Activated CD4-positive, alpha-beta T cell treated with anti-CD3 and anti-CD28 coated beads, Interleukin-2, amount 10 ng/mL, durations not matched to agents 24 days and 14 days (primary cell): ENCODE measurements at places on chromosomes 12 and 14. TPM values are rescaled to one million over a fixed set of nuclear protein-coding genes. Genes with fewer than 3 reads are reported as not detected.

Gene GLS2
- 1.9 and 2.4 TPM in 2 replicates for total RNA-seq

Gene TAS2R42
- not detected in 2 replicates for total RNA-seq

Gene MIPOL1
- not detected in 2 replicates for total RNA-seq

Gene NRIP2
- not detected in 2 replicates for total RNA-seq

Gene PMCH
- total RNA-seq, result 6.3 and 8.4 TPM in 2 replicates

Gene EGLN3
- total RNA-seq, result 17.4 and 17.6 TPM in 2 replicates

Gene RPL10L
- not detected in 2 replicates for total RNA-seq

Gene GLIPR1L1
- not detected in 2 replicates for total RNA-seq

Gene GALNT6
- 10.7 and 12.8 TPM in 2 replicates for total RNA-seq

Gene STAC3
- total RNA-seq, result 4.9 and 5.5 TPM in 2 replicates

Gene WASHC4
- 31.5 and 36.5 TPM in 2 replicates for total RNA-seq

Gene BBOF1
- 0.57 and 0.72 TPM in 2 replicates for total RNA-seq

Gene LGR5
- total RNA-seq, result not detected in 2 replicates

Gene TEAD4
- 14.2 and 18.8 TPM in 2 replicates for total RNA-seq

Gene TCHP
- 30.9 and 34.0 TPM in 2 replicates for total RNA-seq
